Natural killer cell (primary cell): ENCODE measurements at places on chromosomes 7 and 10. TPM values are rescaled to one million over a fixed set of nuclear protein-coding genes. Genes with fewer than 3 reads are reported as not detected.

SLC26A5 gene
- not detected for total RNA-seq

HUS1 gene
- total RNA-seq: 55.6 TPM

CYP2C9 gene
- total RNA-seq: not detected

CD36 gene
- 6.0 TPM for total RNA-seq

GIMAP2 gene
- 47.5 TPM for total RNA-seq

DNA sequence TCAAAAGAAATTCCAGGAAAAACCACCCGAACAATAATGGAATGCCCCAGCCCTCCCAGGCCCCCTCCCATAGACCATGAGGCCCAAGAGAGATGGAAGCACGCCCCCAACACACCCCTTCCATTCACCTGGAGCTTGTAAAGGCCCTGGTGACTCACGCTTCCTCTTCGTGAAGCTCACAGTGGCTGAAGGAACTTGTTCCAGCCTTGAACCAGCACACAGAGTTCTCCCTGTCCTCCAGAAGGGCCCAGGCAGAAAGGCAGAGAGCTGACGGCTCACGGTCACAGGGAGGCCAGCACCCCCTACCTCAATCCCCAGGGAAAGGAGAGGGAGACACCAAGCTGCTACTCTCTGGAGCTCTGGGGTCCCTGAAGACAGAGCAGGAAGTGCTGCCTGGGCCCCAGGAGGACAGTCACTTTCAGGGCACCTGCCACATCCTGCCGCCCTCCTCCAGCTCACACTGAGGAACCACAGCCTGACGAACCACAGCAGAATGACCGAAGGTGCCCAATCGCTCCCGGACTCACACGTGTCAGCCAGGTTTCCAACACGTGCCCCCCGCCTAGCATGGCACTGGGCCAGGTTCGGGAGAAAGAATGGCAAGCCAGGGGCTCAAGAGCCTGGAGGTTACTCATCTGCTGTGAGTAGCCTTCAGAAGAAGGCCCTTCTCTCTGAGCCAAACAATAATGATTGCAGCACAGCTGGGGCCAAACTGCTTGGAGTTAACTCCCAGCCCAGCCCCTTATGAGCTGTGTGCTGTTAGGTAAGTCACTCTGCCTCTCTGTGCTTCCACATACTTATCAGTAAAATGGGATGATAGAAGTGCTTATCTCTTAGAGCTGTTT, 52.8 kb downstream of the DLG5 start:
- DNase-seq: peak; percentile 58

DNA sequence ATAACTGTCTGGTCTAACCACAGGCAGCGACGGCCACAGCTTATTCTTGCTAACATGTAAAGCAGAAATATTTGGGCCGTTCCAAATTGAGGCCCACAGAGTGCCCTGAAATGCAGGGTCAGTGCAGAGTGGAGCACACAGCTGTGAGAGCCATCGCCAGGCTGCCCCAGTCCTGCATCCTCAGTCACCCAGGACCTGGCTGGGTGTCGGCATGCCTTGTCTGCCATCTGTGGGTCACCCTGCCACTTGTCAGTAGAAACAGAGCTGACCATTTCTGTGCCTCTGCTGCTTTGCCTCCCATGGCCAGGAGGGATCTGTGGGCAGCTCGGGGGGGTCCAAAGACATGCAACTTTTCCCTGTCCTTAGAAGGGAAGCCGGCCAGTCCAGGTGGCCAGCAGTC, 57.3 kb upstream of the BTBD16 start:
- no peak for DNase-seq

DNA sequence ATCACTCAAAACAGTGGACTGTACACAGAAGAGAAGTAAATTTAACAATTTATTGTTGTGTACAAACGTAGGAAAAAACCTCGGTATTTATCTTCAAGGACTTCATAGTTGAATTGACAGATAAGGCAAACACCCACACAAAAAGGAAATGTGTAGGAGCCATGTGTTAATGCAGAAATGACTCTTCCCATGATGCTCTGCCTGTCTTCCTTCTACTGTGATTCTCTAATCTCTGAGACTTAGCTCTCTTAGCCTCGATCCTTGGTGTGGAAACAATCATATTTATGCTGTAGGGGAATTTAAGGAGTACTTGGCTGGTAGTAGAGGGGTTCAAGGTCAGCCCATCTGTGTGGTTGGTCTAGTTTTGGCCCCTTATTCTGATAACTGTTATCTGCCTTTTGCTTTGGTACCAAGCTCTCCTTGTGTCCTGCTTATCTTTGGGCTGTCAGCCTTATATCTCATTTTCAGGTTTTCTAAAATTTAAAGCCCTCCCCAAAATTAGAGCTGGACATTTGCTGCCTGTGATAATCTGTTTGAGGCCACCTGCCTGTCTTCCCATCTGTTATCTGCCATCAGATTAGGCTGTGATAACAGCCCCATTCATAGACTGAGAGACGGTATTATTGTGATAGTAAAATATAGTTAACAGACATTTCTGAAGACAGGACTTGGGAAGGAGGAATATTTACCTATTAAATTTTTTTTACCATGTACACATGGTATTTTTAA, 81.7 kb downstream of the GPR85 start:
- no peak for DNase-seq

GRCh38 chr7:14717816-14718215, 184.7 kb downstream of the DGKB start:
- no peak for DNase-seq

DNA sequence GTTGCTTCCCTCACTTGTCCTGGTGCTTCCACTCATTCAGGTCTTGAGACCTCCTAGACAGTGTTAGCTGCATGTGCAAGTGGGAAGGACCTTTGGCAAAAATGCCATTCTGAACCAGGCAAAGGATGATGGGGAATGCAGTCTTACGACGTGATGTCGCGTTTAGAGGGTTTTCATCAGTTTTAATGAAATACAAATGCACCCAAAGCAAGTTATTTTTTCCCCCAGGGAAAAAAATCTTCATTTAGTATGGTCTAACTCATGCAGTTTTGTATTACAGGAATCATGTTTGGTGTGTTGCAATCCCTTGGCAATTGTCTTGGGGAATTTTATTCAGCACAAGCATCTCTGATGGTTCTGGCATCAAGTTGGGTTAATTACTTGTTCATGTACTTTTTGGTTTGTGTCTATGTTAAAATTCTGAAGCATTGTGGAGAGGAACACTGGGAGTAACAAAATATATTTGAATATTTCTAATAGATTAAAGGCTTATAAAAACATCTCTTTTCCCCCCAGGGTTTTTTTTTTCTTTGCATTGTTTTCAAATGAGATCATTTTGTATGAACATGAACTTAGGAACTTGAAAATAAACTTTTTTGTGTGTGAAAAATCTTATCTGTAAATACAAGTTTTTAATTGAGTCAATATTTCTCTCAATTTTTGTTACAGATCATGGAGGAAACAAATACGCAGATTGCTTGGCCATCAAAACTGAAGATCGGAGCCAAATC, 188.9 kb downstream of the BICC1 start:
- DNase-seq: no peak

- DNase-seq: no peak
Observed at GRCh38 chr7:21469894-21470293, 42.0 kb downstream of the SP4 start.

DNA sequence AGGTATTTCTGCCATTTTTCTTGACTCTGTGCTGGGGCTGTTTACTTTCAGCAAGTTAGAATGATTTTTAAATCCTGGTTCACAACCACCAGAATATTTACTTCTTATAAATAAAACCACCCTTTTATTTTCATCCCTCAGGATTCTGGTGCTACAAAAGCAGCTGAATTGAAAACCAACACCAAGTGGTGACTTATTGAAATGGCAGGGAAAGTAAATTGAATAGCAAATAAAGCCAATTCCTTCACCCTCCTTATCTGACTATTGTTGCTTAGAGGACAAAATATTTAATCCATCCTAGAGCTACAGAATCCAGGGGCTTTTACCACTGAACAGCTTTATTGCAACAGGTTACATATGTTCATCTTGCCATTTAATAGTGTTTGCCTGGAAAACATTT, 828.6 kb upstream of the GHITM start:
- DNase-seq: no peak

DNA sequence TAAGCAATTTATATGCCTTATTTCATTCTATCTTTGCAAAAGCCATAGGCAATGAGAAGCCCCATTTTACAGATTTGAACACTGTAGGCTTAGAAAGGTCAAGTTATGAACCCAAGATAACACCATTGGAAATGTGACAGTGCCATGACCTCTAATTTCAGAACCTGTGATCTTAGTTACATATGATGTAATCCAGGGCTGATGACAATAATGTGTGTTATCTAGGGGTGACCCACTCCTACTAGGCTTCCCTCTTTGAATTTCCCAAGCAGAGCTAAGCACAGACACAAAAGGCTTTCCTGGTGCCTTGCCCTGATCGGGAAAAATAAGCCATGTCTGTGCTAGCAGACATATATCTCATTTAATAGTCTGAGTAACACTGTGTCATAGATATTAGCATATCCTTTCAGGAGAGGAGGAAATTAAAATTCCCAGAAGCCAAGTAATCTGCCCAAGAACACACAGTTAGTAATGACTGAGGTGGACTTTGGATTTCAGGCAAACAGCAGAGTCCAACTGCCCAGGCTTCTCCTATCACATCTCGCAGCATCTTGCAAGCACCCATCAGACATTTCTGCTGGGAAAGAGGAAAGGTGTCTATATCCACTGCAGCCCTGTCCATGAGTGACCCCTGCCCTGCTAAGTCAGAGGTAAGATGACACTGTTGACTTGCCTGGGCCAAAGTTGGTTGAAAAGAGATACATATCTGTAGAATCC, 2.8 kb upstream of the TECTB start:
- DNase-seq: no peak

DNA sequence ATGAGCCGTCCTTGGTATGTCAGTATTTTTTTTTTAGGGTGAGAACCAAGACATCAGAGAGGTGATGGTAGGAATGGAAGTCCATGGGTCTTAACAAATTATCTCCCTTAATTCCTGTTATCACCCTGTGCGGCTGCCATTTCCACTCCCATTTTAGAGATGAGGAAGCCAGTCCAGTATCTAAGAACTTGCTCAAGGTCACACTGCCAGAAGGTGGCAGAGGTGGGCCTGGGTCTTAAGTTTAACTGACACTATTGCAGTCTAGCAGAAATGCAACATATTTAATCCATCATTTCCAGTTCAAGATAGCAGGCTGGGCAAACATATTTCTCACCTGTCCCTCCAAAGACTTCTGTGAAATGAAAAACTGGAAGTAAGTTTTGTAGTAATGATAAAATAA, 108.3 kb downstream of the GLI3 start:
- no peak for DNase-seq

DNA sequence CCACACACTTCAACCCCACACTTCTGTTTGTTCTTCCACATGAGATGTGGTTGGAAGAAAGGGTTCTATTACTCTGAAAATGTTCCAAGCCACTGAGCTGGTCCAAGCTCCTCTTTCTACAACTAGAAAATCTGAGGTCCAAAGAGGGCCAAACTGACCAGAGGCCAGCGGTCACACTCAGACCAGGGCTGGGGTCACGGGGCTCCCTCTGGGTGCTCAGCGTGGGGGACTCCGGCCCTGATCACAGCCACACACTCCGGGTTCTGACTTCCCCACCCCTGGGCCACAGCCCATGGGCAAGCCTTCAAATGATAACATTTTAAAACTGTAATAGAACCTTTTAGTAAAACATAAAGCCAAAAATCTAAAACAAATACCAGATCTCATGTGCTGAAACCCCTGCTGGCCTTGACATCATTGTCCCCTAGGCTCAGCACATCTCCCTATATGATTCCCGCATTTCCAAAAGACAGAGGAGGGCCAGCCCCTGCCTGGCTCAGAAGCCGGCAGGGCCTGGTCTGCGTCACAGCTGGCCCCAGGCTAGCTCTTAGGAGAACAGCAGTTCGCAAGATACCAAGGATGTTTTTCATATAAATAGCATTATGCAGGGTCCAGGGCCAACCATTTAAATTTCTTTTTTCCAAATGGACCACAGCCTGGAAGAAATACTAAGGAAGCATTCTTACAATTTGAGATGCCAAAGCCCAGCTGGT, 3.3 kb downstream of the CRYGN start:
- DNase-seq: no peak

DNA sequence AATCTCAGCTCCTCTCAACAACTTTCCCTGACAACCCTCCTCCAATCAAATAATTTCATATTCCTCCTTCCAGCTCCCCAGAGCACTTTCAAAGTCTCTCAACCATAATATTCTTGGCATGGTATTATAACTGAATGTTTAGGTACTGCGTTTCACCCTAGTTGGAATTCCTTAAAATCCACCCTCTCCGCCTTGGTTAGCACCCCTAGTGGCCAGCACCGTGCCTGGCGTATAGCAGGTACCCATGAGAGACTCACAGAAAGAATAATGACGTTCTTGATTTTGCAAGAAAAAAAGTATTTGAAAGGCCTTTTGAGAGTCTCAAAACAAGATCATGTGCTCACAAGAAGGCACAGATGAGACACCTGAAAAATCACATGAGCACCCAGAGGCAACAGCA, 50.9 kb downstream of the GLI3 start:
- DNase-seq: no peak

- no peak for DNase-seq
Observed at GRCh38 chr7:145729691-145730090, 386.9 kb upstream of the CNTNAP2 start.

DNA sequence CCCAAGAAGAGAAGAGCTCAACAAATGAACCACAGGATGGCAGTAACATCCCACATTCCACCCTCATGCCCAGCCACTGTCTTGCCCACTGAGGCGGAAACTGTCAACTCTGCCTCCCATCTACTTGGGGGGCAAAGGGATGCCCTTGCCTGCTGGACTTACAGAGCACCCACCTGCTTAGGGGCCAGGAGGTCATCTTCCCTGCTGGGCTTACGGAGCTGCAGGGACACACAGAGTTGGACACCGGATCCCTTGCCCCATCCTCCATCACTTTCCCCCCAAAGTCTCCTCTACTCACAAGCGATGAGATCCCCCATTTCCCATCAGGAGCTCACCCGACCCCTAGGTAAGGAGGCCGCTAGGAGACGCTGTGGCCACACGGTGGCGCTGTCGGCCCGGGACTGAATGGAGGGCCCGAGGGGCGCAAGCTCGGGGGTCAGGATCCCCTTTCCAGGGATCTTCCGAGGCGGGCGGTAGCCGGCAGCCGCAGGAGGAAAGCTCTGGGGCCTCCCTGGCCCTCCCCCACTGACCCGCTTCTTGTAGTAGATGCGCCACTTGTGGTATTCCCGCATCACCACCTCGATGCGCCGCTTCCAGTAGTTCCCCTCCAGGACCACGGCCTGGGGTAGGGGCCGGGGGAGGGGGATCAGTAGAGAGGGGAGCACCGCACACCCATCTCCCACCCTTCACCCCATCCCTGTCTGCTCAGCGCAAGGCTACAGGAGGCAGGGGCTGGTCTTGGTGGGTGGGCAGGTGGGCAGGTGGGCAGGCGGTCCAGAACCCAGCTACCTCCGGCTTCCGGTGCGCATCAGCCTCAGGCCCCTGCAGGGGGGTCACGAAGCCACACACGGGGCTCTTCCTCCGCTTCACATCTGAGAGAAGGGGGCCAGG, 17.3 kb downstream of the MLXIPL start:
- peak; percentile 70 for DNase-seq

GRCh38 chr7:158588085-158588877, 658 bp upstream of the PTPRN2 start:
- no peak for DNase-seq
